ENCODE measurements at places on chromosomes 7 and 10. TPM values are rescaled to one million over a fixed set of nuclear protein-coding genes. Genes with fewer than 3 reads are reported as not detected.

Gene JMJD1C
- polyA plus RNA-seq, result 18.6 TPM

Gene HPSE2
- not detected for polyA plus RNA-seq

GRCh38 chr10:110275128-110275729, 29.5 kb downstream of the SMNDC1 start:
- no peak for DNase-seq

GRCh38 chr7:16136896-16137295, 284.4 kb downstream of the CRPPA start:
- DNase-seq, result no peak

DNA sequence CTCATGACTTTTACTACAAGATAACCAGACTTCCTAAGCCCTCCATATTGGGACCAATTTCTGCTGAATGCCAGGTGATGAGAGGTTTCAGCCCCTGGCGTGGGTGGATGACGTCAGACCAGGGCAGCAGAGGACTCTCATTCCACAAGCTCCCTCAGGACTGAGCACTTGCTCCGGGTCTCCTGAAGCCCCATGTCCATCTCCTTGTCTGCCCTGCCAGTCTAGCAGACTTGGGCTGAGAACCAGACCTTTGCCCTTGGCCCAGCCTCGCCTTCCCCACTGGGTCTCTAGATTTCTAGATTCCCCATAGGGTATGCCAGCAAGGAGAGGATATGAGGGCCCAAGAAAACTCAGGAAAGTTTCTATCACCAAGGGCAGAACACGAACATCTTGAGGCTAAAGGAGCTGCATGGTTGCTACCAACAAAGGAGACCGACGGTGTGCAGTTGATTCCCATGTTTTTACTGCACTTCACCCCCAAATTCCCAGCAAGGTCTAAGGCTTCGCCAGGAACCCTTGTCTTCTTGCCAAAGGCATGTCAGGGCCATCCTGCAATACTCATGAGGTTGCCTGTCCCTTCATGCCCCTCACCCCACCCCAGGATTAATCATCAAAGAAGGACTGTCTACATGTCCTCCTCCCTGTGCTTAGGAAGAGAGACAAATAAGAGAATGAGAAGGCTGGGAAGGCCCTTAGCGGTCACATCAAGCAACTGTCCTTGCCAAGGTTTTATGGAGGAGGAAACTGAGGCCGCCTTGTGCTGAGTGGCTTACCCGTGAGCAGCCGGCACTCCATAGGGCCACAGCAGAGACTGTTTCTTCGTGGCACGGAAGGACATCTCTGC, 96.5 kb upstream of the MACROH2A2 start:
- no peak for DNase-seq

- DNase-seq, result peak; percentile 56
Measured at GRCh38 chr10:67837541-67838314, at the start of gene DNAJC12. Gene DNAJC12 (minus strand): TSS chr10:67838188. CDS start chr10:67838011, 177 bp downstream.

- DNase-seq, result peak; percentile 0
Measured at GRCh38 chr10:105188737-105189462, 547.8 kb downstream of the SORCS3 start.

DNA sequence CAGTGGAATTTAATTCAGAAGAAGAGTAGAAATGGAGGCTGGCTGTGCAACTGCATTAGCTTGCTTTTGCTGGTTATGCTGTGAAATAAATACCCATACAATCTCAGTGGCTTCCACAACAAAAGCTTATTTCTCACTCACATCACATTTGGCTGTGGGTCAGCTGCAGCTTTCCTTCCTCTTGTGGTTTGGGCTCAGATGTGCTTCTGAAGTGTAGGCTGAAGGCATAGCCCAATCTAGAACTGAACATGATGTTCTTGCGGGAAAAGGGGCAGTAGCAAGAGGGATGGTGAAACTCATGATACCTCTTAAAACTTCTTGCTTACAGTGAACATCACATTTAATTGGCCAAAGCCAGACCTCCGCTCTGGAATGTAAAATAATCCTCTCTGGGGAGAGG, 119.9 kb downstream of the HECW1 start:
- no peak for DNase-seq

Gene CCZ1
- polyA plus RNA-seq, result 78.0 TPM

Gene TAS2R5
- polyA plus RNA-seq, result 1.4 TPM

Gene LAMTOR4
- polyA plus RNA-seq, result 177 TPM

GRCh38 chr10:6406220-6407033, 173.6 kb downstream of the PRKCQ start:
- DNase-seq, result peak; percentile 64

GRCh38 chr10:97921581-97922021, 72.0 kb downstream of the GOLGA7B start:
- DNase-seq, result no peak

DNA sequence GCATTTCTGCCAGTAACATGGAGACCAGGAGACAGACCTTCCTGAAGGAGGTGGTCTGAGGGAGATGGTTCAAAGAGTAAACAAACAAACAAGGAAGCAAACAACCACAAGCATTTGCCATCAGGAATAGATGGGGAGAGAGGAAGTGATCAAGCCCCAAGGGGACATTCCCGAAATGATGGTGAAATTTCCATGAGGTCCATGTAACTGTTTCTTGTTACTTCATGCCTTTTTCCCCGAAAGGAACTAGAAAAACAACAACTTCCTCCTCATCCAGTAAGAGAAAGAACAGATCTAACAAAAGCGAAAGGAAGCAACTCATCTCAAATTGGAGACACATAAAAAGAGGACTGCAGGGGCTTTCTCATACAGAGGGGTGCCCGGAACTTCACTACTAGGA, 152.5 kb upstream of the ZNF32 start:
- DNase-seq, result no peak

Gene ZP3
- polyA plus RNA-seq, result 19.5 TPM

GRCh38 chr7:143492799-143493739, 15.4 kb downstream of the TAS2R41 start:
- DNase-seq, result no peak

Gene SFTPA1
- polyA plus RNA-seq, result not detected

DNA sequence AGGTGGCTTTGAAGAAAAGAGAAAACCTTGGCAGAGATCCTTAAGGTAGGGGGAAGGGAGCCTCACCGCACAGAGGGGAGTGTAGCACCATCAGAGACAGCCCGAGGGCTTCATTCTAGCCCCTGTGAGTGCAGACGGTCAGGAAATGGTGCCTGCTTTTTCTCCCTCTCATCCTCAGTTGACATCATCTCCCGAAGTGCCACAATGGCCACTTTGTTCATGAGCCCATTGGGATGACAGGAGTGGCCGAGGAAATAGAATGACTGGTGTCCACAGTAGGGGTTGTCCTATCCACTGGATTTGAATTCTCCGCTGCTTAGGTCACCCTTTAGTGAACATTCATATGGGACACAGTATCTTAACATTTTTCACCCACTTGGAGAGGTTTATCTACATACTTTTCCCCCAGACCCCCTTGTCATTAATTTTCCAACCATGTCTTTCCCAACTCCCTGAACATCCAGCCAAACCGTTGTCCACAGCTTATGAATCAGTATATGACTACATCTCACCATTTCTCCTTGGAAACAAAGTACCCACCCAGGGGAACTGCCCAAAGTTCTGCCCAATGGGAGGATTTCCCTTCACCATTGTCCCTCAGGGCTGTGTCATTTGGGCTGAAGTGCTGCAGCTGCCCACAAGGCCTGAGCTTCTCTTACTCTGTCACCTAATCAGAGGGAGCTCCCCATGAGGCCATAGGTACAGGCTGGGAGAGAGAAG, 108.8 kb downstream of the ADCY1 start:
- DNase-seq, result no peak

Gene CPA4
- 15.0 TPM for polyA plus RNA-seq
